Foreskin keratinocyte (primary cell): ENCODE measurements at places on chromosomes 5 and 9.

DNA sequence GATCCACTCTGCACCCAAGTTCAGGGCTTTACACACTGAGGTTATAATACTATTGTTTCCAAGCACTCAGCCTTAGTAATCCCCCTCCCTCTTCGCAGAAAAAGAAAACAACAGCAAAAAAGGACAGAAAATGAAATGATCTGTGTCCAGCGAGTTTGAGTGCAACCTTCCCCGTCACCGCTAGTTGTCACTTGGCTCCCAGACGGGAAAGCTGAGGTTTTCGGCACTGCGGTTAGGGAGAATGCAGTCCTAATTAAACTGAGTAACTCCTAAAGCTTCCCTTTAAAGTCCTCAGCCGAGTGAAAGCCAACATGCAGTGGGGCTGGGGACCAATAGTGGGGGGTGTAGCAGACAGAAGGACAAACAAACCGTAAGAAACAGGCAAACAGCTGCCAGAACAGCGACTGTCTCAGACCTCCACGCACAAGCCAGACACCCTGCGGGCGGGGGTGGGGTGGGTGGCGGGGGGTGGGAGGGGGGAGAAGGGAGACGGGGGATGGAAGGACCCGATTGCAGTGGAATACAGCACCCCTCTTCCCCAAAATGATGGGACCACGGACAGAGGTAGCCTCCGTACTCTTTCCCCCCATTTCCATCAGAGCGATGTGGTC, 680 bp downstream of the GLRA1 start:
- no peak for DNase-seq

DNA sequence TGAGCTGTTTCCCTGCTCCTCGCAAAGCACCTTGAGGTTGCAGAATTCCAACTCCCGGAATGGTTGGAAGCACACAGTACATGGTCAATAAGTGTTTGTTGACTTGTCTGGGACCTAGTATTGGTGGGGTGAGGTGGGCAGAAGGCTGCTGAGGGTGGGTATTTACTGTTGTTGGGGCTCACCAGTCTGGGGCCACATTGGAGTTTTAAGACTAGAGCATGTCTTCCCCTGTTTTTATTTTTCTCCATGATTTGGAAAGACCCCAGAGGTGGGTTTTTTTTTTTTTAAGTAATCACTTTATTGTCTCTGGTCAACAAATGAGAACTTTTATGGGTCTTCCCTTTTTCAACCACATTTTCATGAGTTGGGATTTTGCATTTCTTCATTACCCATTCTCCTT, 55.1 kb downstream of the IRF1 start:
- DNase-seq = no peak

GRCh38 chr5:124642151-124642550, 104.3 kb downstream of the ZNF608 start:
- no peak for DNase-seq

- no peak for DNase-seq
Observed at GRCh38 chr9:128068386-128069205, 564 bp downstream of the SLC25A25 start.
